Stimulated activated naive CD8-positive, alpha-beta T cell treated with anti-CD3 and anti-CD28 coated beads, Interleukin-15, Interleukin-2, amounts not matched to agents 100 U/mL and 50 U/mL, for 24 hours (primary cell): ENCODE measurements at places on chromosomes 2 and 18.

- DNase-seq: no peak
These were observed 4.9 kb upstream of the CNDP1 start for GRCh38 chr18:74529378-74529777.

- DNase-seq: no peak
These were observed 37.6 kb upstream of the GPR17 start for GRCh38 chr2:127608061-127609030.

- DNase-seq: no peak
These were observed 102.3 kb upstream of the EPB41L5 start for GRCh38 chr2:119910566-119910965.

DNA sequence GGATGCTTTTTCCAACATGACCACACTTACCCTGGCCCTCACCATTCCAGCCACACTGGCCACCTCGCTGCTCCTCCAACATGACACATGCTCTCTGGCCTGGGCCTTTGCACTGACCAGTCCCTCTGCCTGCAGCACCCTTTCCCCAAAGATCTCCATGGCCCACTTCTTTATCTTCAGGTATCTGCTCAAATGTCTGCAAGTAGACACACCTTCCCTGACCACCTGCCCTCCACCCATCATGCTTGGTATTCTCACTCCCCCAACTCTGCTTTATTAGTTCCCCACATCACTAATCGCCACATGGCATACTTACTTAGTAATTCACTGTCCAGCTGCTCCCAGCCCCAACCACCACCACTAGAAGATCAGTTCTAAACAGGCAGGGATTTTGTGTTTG is 214.2 kb downstream of the BCL11A start:
- DNase-seq: no peak

- no peak for DNase-seq
These were observed 158.9 kb upstream of the GLI2 start for GRCh38 chr2:120576509-120577474.
